ENCODE measurements at places on chromosomes 3 and 15. TPM values are rescaled to one million over a fixed set of nuclear protein-coding genes. Genes with fewer than 3 reads are reported as not detected.
A peak's percentile ranks its signal among the peaks of the same experiment; 100 is the strongest.

DNA sequence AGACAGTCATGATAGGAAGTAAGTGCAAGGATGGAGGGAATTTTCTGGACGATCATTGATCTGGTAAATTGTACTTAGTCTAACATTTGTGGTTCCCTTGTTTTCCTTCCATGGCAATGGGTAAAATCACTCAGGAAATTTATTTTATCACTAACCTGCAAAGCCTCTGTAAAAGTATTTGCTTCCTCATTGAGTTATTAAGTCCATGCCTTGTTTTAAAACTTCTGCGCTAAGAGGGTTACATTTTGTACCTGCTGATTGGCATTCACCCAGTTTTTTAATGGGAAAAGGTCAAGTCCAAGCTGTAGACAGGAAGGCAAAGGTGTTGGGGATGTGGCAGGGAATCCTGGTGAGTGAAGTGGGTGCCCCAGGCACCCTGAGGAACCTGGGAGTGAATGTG is 146.2 kb upstream of the NR2F2 start:
- DNase-seq: no peak
- peaks cover 2% of the 10 kb centered on the region for H3K27me3 ChIP-seq
- H3K4me1 ChIP-seq: no peaks in the 10 kb centered on the region
- H3K36me3 ChIP-seq: no peaks in the 10 kb centered on the region
- H3K4me3 ChIP-seq: no peak overlapping the region

- peak overlapping the region; percentile 57 for H3K27ac ChIP-seq
- no peak overlapping the region for H3K4me3 ChIP-seq
- no peak for DNase-seq
- peaks cover 10% of the 10 kb centered on the region for H3K4me1 ChIP-seq
- peaks cover 40% of the 10 kb centered on the region for H3K36me3 ChIP-seq
Measured at GRCh38 chr3:148998715-148999423, 7.5 kb downstream of the GYG1 start.

The CLDN11 gene
- 0.70 TPM for total RNA-seq

- no peaks in the 10 kb centered on the region for H3K4me1 ChIP-seq
- no peak overlapping the region for H3K27ac ChIP-seq
- H3K27me3 ChIP-seq: no peaks in the 10 kb centered on the region
- H3K4me3 ChIP-seq: no peak overlapping the region
- H3K36me3 ChIP-seq: no peaks in the 10 kb centered on the region
Measured at GRCh38 chr3:156273111-156273694, 152.8 kb downstream of the KCNAB1 start.

DNA sequence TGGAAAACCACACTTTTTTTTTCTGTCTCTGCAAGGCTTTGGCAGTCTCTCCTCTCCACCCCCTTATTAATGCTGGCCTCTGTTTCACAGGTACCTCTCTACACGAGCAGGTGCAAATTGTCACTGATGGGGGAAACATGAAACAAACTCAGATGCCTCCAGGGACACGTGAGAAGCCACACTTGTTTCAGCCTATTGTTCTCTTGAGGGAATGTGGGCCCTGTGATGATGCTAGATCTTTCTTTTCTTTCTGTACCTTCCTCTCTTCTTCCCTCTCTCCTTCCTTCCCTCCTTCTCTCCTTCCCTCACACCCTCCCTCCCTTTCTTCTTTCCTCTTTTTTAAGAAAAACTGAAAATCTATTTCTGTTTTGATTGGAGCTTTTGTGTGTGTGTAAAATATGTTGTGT is 5.7 kb upstream of the BLM start:
- no peak for DNase-seq
- H3K4me1 ChIP-seq: peaks cover 9% of the 10 kb centered on the region
- no peak overlapping the region for H3K27ac ChIP-seq
- H3K36me3 ChIP-seq: no peaks in the 10 kb centered on the region
- H3K4me3 ChIP-seq: no peak overlapping the region
- H3K27me3 ChIP-seq: no peaks in the 10 kb centered on the region

DNA sequence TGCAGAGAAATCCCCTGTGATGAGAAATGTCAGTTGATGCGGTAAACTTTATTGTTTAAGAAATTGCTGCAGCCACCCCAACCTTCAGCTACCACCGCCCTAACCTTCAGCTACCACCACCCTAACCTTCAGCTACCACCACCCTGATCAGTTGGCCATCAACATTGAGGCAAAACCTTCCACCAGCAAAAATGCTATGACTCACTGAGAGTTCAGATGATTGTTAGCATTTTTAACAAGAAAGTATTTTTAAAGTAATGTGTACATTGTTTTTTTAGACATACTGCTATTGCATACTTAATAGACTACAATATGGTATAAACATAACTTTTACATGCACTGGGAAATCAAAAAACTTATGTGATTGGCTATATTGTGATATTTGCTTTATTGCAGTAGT is 30.0 kb downstream of the U2SURP start:
- no peaks in the 10 kb centered on the region for H3K27me3 ChIP-seq
- no peak for DNase-seq
- no peak overlapping the region for H3K4me3 ChIP-seq
- no peaks in the 10 kb centered on the region for H3K4me1 ChIP-seq
- H3K27ac ChIP-seq: no peak overlapping the region

The GP9 gene
- not detected for total RNA-seq

The DHFR2 gene
- 4.6 TPM for total RNA-seq

DNA sequence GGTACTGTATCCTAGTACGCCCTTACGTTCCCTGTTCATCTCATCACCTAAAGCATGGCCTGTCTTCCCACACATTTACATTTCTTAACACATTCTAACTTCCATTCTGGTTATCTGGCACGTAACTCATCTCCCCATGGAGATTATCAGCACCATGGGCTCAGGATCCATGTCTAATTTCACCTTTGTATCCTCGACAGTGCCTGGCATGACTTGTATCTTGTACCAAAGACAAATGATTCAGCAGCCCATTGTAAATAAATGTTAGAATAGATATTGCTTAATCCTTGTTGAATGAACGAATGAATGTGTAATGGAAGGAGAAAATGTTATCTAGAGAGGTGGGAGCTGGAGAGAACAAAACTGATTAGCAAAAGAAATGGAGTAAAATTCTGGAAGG is 69.7 kb upstream of the TPM1 start:
- no peak overlapping the region for H3K27ac ChIP-seq
- no peaks in the 10 kb centered on the region for H3K36me3 ChIP-seq
- no peaks in the 10 kb centered on the region for H3K4me1 ChIP-seq
- no peak for DNase-seq

- no peak overlapping the region for H3K4me3 ChIP-seq
- H3K27ac ChIP-seq: no peak overlapping the region
- H3K4me1 ChIP-seq: no peaks in the 10 kb centered on the region
Measured at GRCh38 chr3:31096661-31097395, 202.4 kb upstream of the GADL1 start.

GRCh38 chr15:36810656-36811449 is 231.4 kb downstream of the CDIN1 start:
- no peak overlapping the region for H3K27ac ChIP-seq
- H3K4me3 ChIP-seq: no peak overlapping the region
- DNase-seq: no peak
- no peaks in the 10 kb centered on the region for H3K27me3 ChIP-seq
- H3K36me3 ChIP-seq: no peaks in the 10 kb centered on the region

GRCh38 chr15:100053474-100054121 is 288.2 kb downstream of the ADAMTS17 start:
- DNase-seq: no peak
- no peaks in the 10 kb centered on the region for H3K36me3 ChIP-seq
- H3K4me1 ChIP-seq: no peaks in the 10 kb centered on the region

- no peaks in the 10 kb centered on the region for H3K36me3 ChIP-seq
- H3K27me3 ChIP-seq: no peaks in the 10 kb centered on the region
- no peak overlapping the region for H3K27ac ChIP-seq
- no peaks in the 10 kb centered on the region for H3K4me1 ChIP-seq
- DNase-seq: no peak
- no peak overlapping the region for H3K4me3 ChIP-seq
Measured at GRCh38 chr3:106578911-106579310, 710.1 kb upstream of the CBLB start.

GRCh38 chr3:187782006-187782405 is 36.7 kb upstream of the BCL6 start:
- H3K27ac ChIP-seq: no peak overlapping the region
- H3K4me3 ChIP-seq: no peak overlapping the region
- H3K36me3 ChIP-seq: no peaks in the 10 kb centered on the region
- DNase-seq: no peak
- peaks cover 4% of the 10 kb centered on the region for H3K4me1 ChIP-seq
- no peaks in the 10 kb centered on the region for H3K27me3 ChIP-seq

GRCh38 chr15:74845208-74845568 is 2.2 kb upstream of the ULK3 start:
- no peaks in the 10 kb centered on the region for H3K27me3 ChIP-seq
- H3K4me3 ChIP-seq: peak overlapping the region; percentile 25
- H3K27ac ChIP-seq: peak overlapping the region; percentile 71
- H3K4me1 ChIP-seq: peaks cover 28% of the 10 kb centered on the region

DNA sequence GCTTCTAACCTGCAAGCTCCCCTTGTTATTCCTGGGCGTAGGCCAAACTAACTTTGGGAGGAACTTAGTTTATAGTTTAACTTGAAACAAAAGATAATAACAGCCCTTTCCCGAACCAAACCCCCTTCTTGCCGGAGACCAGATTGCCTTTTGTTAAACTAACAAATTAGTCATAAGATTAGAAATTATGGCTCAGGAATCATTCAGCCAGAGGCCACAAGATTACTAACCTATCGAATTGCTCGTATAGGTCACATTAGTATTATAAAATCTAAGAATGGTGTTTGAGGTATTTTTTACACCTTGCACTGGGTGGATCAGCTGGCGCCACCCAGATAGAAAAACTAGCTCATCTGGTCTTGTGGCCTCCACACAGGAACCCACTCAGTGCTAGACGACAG is 65.3 kb upstream of the RAP2B start:
- DNase-seq: no peak
- no peaks in the 10 kb centered on the region for H3K4me1 ChIP-seq
- no peak overlapping the region for H3K27ac ChIP-seq
- no peak overlapping the region for H3K4me3 ChIP-seq
- no peaks in the 10 kb centered on the region for H3K27me3 ChIP-seq
- no peaks in the 10 kb centered on the region for H3K36me3 ChIP-seq

- no peaks in the 10 kb centered on the region for H3K36me3 ChIP-seq
- no peak overlapping the region for H3K4me3 ChIP-seq
- no peaks in the 10 kb centered on the region for H3K4me1 ChIP-seq
Measured at GRCh38 chr3:46660003-46660402, 33.5 kb downstream of the ALS2CL start.

DNA sequence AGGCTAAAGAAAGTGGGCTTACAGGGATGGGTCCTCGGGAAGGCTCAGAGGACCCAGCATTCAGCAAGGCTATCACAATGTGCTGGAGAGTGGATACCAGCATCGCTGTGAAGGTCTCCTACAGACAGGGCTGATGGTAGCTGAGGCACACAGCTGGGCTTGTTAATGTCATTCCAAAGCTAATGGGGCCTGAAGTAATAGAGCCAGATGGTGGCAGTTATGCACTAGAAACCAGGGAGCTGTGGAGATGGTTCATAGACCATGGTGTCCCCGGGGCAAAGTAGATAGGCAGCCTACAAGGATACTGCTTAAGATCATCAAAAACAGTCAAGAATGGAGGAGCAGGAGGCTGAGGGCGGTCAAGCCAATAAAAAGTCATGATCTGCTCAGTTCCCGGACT is 24.8 kb upstream of the BOC start:
- DNase-seq: no peak
- H3K27ac ChIP-seq: no peak overlapping the region
- H3K4me3 ChIP-seq: no peak overlapping the region
- no peaks in the 10 kb centered on the region for H3K4me1 ChIP-seq
- H3K27me3 ChIP-seq: no peaks in the 10 kb centered on the region

The RABL3 gene
- 19.6 TPM for total RNA-seq

The FSIP1 gene
- 1.0 TPM for total RNA-seq

- peak overlapping the region; percentile 28 for H3K27ac ChIP-seq
- peak; percentile 83 for DNase-seq
- peaks cover 74% of the 10 kb centered on the region for H3K4me1 ChIP-seq
- H3K36me3 ChIP-seq: no peaks in the 10 kb centered on the region
Measured at GRCh38 chr15:69758810-69759790, 306.5 kb downstream of the RPLP1 start.

The PLCB2 gene
- 293 TPM for total RNA-seq

DNA sequence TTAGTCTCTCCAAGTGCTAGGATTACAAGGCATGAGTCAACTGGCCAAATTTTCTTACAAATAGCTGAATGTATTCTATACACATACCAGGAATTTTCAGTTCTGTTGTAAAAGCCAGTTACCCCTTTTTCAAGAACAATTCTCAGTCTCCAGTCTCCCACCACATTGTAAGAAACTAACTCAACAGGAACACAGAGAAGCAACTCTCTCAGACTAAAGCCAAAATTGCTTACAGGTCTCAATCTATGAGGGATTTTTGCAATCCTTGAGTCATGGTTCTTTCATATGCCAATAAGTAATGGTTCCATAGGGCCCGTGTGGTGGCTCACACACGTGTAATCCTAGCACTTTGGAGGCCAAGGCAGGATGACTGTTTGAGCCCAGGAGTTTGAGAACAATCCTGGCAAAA is 8.5 kb downstream of the IP6K2 start:
- peaks cover 42% of the 10 kb centered on the region for H3K36me3 ChIP-seq
- H3K4me3 ChIP-seq: no peak overlapping the region

DNA sequence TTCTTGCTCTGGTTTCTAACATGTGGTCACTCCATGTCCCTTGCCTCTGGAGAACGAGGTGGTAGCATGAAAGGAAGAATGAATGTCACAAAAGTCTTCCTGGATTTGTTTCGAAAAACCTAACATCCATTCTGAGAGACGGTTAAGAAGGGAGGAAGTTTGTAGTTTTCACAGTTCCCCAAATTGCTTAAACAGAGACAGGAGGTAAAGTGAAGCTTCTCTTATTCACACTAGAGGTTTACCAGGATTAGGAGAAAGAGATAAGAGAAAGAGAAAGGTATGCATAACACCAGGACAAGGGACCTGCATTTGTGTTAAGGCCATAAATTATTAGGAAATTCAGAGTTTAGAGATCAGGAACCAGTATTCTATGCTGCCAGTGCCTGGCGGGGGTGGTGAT is 228.1 kb downstream of the CPNE4 start:
- H3K27me3 ChIP-seq: no peaks in the 10 kb centered on the region
- H3K4me3 ChIP-seq: no peak overlapping the region
- H3K4me1 ChIP-seq: no peaks in the 10 kb centered on the region

- no peaks in the 10 kb centered on the region for H3K4me1 ChIP-seq
- H3K27me3 ChIP-seq: no peaks in the 10 kb centered on the region
- no peak for DNase-seq
- H3K36me3 ChIP-seq: no peaks in the 10 kb centered on the region
- H3K27ac ChIP-seq: no peak overlapping the region
- H3K4me3 ChIP-seq: no peak overlapping the region
Measured at GRCh38 chr3:187450431-187451190, 82.4 kb downstream of the RTP4 start.

- H3K4me1 ChIP-seq: peaks cover 2% of the 10 kb centered on the region
- H3K27me3 ChIP-seq: no peaks in the 10 kb centered on the region
- no peak overlapping the region for H3K4me3 ChIP-seq
- no peaks in the 10 kb centered on the region for H3K36me3 ChIP-seq
- no peak for DNase-seq
Measured at GRCh38 chr15:73940061-73940981, 14.1 kb downstream of the LOXL1 start.

DNA sequence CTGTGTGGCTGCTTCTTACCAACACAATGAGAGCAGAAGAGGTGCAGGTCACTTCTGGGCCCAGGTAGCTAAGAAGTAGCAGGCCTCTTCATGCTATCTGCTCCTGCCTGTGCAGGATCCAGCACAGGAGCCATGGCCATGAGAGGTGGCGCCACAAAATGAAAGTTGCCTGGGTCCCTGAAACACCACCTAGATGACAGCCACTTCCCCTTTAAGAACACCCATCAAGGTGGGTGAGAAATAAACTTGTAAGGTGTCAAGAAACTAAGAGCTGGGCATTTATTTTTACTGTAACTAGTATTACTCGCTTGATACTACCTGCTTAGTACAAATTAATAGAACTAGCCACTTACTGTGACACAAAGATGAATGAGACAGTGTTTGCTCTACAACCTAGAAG is 484.6 kb upstream of the TBL1XR1 start:
- H3K27ac ChIP-seq: no peak overlapping the region
- H3K27me3 ChIP-seq: no peaks in the 10 kb centered on the region
- no peak overlapping the region for H3K4me3 ChIP-seq
- no peaks in the 10 kb centered on the region for H3K4me1 ChIP-seq
- H3K36me3 ChIP-seq: no peaks in the 10 kb centered on the region

Data from T-cell (primary cell).